ENCODE measurements at places on chromosomes 6 and 20. TPM values are rescaled to one million over a fixed set of nuclear protein-coding genes. Genes with fewer than 3 reads are reported as not detected.

Gene C6orf132
- 91.3 TPM for polyA plus RNA-seq

Gene PROKR2
- polyA plus RNA-seq: not detected

Gene RALY
- polyA plus RNA-seq: 200 TPM

Gene R3HDML
- not detected for polyA plus RNA-seq

Gene ZC3H12D
- polyA plus RNA-seq: 3.6 TPM

Gene PXMP4
- 4.8 TPM for polyA plus RNA-seq

All from sigmoid colon (tissue), 7 donors.